Lower leg skin (tissue), 4 donors: ENCODE measurements at places on chromosomes 12 and 14.
A peak's percentile ranks its signal among the peaks of the same experiment; 100 is the strongest.

DNA sequence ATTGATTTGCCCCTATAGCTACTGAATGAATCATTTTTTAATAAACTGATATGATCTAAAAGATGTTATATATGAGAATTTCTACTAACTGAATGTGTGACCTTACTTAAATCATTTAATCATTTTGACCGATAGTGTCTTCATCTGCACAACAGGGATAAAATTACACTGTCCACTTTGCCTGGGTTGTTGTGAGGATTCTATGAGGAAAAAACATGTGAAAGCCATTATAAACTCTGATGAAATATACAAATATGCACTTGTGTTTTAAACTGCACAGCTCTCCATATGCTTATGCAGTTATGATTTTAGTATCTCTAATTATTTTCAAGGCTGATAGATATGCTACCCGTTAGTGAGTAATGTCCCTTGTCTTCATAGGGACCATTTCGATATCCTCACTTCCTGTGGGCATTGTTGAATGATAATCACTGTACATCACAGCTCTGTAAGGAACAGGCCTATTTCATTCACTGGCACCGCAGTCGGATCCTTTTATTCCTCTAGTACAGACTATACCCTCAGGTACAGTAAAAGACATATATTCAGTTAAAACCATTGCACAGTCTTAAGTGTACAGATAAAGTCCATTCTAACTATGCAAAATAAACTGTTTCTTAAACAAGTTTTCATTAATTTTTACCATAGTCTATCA lies 88.7 kb upstream of the RAP1B start:
- no peak for DNase-seq

DNA sequence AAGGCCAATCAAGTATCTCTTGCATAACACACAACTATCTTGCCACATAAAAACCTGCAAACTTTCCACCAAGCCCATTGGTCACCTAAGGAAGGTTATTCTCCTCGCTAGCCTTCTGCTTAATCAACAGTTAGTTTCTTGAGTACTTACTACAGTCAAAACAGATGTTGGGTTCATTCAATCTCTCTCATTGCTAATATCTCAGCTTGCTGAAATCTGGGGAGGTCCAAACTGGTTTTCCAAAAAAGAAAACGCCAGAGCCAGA lies 74.6 kb downstream of the TTC7B start:
- DNase-seq = no peak

DNA sequence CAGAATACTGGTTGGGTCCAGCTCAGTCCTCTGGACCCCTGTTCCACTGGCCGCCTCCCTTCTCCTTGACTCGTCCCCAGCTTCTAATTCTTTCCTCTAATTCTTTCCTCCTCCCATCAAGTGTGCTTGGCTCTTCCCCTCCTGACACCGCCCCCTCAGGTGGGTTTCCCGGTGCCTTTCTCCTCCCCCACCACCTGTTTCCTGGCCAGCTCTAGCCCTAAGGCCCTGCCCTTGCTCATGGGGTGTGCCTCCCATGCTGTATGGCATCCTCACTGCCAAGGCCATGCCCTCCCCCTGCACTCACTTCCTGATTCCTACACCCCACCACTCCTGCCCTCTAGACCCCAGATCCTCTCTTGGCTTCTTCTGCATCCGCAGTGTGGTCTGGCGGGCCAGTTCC lies 12.1 kb upstream of the EML1 start:
- DNase-seq = no peak

- DNase-seq = no peak
Measured at GRCh38 chr12:66941150-66941549, 262.3 kb upstream of the GRIP1 start.

DNA sequence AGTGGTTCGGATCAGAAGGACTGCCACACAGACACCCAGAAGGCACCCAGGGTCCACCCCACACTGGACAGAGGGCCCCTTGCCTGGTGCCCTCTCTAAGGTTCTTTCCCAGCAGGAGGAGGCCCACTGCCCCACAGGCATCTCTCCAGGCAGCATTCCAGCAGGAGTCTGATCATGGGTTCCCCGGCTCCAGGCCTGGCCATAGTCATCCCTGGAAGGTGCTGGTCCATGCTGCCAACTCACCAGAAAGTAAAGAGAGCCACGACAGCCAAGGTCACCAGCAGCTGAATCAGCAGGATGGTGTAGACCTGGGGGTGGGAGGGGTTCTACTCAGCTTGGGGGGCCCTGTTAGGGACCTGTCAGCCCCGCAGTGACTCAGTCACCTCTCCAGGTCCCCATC lies 6.4 kb downstream of the FAIM2 start:
- no peak for DNase-seq

GRCh38 chr14:103384450-103385151 lies 614 bp upstream of the MARK3 start:
- DNase-seq = no peak

- DNase-seq = no peak
Measured at GRCh38 chr12:8609061-8609570, 3.5 kb downstream of the AICDA start.

DNA sequence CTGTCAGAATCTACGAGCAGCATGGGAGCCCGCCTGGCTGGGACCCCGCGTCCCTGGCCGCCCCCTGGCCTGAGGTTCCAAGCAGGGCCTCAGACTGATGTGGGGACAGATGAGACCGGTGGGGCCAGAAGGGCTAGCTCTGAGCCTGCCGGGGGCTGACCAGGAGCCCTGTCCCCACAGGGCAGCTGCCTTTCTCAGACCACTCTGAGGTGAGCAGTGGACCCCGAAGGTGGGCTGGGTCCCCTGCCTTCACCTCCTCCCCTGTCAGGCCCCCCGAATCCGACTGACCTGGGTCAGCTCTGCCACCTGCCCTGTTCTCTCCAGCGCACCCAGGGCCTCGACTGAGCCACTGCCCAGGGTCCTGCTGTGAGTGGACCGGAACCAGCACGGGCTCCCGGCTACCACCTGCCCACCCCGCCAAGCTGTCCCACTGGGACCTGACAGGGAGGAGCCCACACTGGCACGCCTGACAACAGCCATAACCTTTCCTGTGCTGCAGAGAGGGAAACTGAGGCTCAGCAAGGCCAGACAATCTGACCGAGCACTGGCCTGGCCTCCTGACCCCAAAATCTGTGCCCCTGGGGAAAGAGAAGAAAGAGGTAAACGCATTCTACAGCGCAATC lies 29.7 kb upstream of the TMEM179 start:
- peak; percentile 80 for DNase-seq

DNA sequence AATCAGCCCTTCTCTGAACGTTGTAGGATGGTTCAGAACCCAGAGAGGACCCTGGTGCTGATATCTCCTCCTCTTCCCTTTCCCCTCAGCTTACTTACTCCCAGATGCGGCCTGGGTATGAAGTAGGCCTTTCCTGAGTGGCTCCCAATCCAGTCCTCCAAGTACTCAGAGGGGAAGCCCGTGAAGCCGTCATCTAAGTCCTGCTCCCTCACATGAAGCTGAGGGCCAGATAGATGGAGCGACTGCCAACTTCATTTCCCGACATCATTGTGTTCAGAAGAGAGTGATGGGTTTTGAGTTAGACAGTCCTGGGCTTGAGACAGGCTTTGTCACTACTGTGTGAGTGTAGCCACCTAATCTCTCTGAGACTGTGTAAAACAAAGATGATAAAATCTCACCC lies 2.7 kb downstream of the APOLD1 start:
- DNase-seq = no peak

DNA sequence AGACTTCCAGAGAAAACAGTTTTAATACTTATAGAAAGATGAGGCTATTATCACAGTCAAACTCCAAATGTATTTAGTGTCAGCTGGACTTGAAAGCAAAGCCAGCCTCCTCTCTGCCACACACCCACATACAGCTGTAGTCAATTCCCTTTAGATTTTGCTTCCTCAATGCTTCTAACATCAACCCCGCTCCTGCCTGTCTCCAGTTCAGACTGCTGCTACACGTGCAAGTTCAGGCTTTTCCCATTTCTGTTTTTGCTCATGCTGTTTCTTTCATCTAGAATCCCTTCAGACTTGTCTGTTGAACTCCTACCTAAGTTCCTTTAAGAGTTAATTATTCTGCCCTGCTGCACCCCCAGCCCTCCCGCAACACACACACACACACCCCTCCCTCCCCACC lies 380.0 kb downstream of the KCNH5 start:
- no peak for DNase-seq

- DNase-seq = no peak
Measured at GRCh38 chr12:117093918-117094630, 5.1 kb downstream of the TESC start.

- DNase-seq = no peak
Measured at GRCh38 chr14:29796853-29797252, 130.8 kb downstream of the PRKD1 start.

- DNase-seq = no peak
Measured at GRCh38 chr12:104742551-104743201, 215.4 kb downstream of the SLC41A2 start.

DNA sequence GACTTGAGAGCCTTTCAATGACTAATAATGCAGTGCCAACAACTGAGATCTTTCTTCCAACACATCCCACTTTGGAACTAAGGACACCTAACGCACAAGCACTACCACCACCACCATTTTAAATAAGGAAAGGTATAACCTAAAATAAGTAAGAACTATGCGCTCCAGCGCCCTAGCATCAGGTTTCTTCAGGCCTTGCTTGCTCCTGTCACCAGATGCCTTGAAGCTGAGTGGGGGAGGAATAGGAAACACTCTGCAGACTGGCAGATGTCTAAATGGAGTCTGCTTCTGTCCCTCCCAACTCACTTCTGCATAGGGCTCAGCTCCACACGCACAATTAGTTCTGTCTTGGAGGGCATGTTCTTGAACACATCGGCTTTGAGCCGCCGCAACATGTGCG lies 15.1 kb downstream of the CHD4 start:
- no peak for DNase-seq

DNA sequence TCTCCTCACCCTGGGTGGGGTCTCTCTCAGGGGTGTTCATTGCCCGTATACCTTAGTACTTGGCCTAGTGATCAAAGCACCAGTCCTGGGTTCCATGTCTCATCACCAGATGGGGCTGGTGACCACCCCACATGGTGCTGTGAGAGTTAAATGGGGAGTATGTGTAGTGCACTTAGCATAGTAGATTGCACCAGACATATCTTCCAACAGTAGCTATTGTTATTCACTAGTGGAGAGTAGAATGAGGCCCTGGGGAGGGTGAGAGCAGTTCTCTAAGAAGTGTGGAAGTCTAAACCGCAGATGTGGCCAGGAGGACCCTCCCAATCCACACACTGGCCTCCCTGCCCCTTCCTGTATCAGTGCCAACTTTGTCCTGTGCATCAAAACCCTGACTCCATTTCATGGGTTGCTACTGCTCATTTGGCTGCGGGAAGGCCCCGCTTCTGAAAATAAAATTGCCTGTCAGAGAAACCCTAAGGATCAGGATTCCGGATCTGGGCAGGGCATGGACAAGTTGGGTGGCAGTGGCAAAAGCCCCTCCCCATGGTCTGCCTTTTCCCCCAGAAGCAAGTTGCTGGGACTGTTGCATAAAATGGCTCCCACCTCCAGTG lies 4.4 kb downstream of the CD9 start:
- no peak for DNase-seq

GRCh38 chr12:12366701-12367481 lies 10.0 kb downstream of the BORCS5 start:
- DNase-seq = no peak

GRCh38 chr12:22740656-22741355 lies 115.8 kb downstream of the ETNK1 start:
- DNase-seq = no peak

DNA sequence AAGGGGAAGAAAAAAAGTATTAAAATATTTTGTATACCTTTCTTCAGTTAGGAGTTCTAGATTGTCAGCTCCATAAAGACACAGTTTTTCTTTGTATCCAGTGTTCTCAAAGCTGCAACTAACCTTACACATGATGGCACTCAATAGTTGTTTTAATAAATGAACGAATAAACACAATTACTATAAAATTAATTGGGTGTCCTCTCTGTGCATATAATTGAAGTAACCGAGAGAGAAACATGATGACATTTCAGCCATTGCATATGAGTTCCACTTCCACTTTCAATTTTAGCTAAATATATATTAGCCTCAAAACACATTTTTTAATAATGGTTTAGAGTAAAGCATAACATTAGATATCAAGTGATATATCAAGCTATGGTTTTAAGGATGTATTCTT lies 671.2 kb downstream of the LRFN5 start:
- no peak for DNase-seq

DNA sequence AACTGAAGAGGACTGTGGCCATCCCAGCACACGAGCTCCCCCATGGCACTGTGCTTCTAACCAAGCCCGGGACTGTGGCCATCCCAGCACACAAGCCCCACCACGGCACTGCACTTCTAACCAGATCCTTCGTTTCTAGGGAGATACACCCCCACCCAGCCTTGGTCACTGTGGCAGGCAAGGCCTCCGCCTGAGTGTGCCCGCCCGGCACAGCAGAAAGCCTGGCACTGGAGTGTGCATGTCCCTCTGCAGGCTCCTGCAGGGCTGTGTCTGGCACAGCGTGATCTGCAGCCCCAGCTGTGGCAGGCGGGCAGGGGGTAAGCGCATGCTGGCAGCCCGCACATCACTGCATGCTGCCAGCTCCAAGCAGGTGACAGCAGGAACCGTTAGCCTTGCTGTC lies 49.8 kb downstream of the CCDC85C start:
- DNase-seq = no peak

GRCh38 chr12:91272461-91273063 lies 89.9 kb upstream of the DCN start:
- DNase-seq = peak; percentile 72

DNA sequence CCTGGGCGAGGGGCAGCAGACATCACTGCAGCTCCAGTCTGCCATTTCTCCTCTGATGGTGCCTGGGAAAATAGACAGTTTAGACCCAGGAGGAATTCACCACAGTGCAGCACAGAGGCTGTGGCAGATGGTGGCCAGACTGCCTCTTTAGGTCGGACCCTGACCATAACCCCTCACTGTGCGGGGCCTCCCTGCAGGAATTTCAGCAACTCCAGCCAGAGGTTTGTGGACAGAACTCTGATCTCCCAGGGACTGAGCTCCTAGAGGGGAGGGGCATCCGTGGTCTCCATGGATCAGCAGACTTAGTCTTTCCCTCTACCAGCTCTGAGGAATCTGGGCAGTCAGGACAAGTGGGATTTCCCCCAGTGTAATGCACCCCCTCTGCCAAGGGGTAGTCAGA lies 106.5 kb downstream of the ZC3H14 start:
- DNase-seq = no peak

GRCh38 chr12:103105971-103106597 lies 148.6 kb downstream of the ASCL1 start:
- no peak for DNase-seq

DNA sequence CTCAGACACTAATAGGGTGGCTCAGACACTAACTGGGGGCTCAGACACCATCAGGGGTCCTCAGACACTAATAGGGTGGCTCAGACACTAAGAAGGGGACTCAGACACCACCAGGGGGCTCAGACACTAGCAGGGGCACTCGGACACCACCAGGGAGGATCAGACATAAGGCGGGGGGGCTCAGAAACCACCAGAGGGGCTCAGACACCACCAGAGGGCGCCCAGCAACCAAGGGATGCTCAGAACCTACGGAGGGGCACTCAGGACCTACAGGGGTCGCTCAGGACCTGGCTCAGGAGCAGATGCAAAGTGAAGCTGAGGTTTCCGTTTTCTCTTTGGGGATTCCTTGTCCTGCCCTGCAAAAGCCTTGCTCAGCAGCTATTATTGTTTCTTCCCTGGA lies 448.5 kb downstream of the TMEM121 start:
- peak; percentile 84 for DNase-seq

GRCh38 chr12:92289629-92290349 lies 144.1 kb upstream of the BTG1 start:
- DNase-seq = no peak
